ENCODE measurements at places on chromosomes 2 and 18.

DNA sequence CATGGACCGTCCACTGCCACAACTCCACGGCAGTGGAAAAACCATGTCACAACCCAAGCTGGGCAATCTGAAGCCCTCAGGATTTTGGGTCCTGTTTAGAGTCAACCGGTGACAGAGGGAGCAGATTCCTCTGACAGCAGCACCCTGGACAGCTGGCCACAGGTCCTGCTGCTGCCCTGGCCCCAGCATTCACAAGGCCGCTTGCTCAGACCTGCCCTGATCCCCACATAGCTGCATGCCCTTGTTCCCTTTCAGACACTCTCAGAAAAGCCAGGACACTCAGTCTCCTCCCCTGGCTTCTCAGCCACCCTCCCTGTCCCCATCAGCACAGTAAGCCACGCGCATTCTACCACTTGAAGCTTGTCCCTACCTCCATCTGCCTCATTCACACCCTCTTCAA is 1.6 kb downstream of the COPS9 start:
- no peak for DNase-seq

- no peak for DNase-seq
These were observed 29.2 kb upstream of the LDAH start for GRCh38 chr2:20852139-20852538.

- no peak for DNase-seq
These were observed 208.8 kb downstream of the CDH2 start for GRCh38 chr18:27967913-27968824.

GRCh38 chr18:22626771-22627170 is 209.1 kb upstream of the CTAGE1 start:
- no peak for DNase-seq

- DNase-seq: no peak
These were observed 158.1 kb upstream of the CHAC2 start for GRCh38 chr2:53609551-53609950.

GRCh38 chr18:35424356-35424755 is 47.2 kb upstream of the ZNF396 start:
- DNase-seq: no peak

GRCh38 chr2:168814939-168815907 is 12.8 kb downstream of the NOSTRIN start:
- DNase-seq: no peak
